AG04449 (cell line): ENCODE measurements at places on chromosomes 6 and 20.

GRCh38 chr20:51665543-51666118 is 102.6 kb downstream of the ATP9A start:
- DNase-seq: no peak

GRCh38 chr20:21096321-21097043 is 9.7 kb downstream of the LINC00237 start:
- DNase-seq: no peak

DNA sequence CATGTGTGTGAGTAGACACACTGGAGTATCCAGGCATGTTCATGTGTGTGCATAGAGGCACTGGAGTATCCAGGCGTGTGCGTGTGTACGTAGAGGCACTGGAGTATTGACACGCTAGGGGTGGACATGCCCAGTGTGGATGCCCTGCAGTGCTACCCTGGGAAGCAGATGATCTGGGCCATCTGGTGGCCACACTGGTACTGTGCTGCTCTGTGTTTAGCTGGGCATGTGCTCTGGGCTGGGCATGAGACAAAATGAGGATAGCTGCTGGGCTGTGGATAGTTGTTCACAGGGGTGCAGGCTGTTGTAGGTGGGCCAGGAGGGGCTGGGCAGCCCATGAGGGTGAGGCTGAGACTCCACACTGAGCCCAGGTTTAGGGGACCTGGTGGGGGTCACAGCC is 24.0 kb upstream of the NPBWR2 start:
- no peak for DNase-seq

DNA sequence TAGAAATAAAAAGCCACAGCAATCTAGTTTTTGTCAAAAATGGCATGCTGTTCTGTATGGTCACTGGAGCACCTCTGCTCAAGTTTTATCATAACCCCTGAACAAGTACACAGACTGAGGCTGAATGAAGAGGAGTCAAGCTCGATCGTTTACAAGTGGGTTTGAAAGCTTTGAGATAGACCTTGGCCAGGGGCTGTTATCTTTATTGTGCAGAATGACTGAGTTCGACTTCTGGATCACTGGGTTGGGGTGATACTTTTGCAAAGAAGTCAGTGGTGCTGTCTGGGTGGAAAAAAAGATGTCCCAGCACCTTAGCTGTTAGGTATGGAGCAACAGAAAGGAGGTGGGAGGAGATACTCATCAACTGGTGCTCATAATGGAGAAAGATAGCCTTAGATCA is 446.0 kb downstream of the HACE1 start:
- DNase-seq: no peak

DNA sequence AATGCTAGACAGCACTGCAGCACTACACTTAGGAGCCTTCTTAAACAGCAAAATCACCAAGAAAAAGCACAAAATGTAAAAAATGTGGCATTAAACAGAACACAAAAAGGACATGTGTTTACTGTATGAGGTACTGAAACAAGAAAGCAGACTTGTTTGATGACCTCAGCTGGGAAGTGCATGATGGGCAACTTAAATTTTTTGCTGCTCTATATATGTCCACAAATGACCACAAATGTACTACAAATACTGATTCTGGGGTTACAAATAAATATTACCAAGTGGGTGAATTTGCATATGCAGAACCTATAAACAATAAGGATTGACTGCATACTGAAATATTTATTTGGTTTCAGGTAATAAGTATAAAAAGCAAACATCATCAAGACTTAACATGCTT is 13.1 kb downstream of the RAB23 start:
- DNase-seq: no peak

GRCh38 chr6:26033941-26034354 is 53.3 kb upstream of the HFE start:
- no peak for DNase-seq

GRCh38 chr6:32983964-32984621 is 15.7 kb downstream of the BRD2 start:
- no peak for DNase-seq

GRCh38 chr6:167266830-167267555 is 24.1 kb upstream of the UNC93A start:
- DNase-seq: no peak

DNA sequence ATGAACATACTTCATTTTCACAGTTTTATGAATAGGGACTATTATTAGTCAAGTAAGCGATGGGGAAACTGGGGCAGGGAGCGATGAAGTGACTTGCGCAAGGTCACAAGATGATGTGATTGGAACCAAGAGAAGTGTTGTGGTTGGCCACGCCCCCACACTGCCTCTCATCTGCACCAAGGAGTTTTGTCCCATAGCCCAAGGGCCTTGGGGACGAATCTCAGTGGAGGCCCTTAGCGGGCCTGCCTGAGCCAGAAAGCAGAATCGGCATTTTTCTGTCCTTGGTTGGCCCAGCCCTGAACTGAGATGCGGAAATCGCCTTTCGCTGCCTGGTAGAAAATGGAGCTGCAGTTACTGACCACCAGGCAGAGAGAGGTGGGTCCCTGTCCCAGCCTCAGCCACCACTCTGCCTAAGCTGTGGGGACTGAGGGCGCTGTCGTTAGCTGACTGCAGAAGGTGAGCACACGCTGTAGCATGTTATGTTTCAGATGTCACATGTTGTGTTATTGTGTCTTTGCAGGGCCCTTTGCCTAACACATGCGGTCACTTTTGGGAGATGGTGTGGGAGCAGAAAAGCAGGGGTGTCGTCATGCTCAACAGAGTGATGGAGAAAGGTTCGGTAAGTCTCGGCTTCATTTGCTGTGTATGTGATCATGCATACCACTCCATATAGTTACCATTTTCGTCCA is 57.8 kb downstream of the PTPN1 start:
- DNase-seq: no peak

GRCh38 chr6:82617648-82618047 is 254.0 kb downstream of the TPBG start:
- DNase-seq: no peak

GRCh38 chr6:147910281-147910680 is 401.8 kb downstream of the SAMD5 start:
- no peak for DNase-seq

- no peak for DNase-seq
These were observed 7.1 kb upstream of the NKX2-2 start for GRCh38 chr20:21520702-21521595.

GRCh38 chr6:111982681-111983080 is 71.2 kb upstream of the CCN6 start:
- DNase-seq: no peak

DNA sequence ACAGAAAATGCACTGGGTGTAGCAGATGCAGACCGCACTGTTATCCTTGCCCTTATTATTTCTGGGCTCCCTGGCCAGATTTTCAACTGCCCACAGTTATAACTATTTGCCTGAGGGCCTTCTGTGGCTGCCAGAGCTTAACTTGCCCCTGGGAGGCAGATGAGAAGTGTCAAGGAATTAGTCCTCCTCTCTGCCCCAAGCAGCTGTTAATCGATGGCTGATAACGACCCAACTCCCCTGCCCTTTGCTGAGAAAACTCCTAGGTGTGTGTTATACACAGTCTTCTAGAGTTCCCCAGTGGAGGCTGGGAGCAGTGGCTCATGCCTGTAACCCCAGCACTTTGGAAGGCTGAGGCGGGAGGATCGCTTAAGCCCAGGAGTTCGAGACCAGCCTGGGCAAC is 44.4 kb upstream of the SHLD1 start:
- DNase-seq: no peak

DNA sequence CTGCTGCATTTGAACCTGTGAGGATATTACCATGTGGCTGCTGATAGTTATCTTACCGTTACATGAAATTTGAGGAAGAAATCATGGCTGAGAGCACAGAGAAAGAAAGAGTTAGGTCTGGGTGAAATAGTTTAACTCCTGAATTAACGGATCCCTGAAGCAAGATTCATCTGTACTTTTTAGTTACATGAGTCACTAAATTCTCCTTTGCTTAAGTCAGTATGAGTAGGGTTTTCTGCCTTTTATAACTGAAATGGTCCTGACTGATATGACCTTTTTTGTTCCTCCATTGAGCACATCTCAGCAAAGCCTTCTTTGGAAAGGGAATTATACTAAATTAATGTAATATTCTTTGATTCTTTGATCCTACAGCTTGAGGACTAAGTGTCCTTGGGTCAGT is 333.3 kb upstream of the ZFP64 start:
- no peak for DNase-seq

DNA sequence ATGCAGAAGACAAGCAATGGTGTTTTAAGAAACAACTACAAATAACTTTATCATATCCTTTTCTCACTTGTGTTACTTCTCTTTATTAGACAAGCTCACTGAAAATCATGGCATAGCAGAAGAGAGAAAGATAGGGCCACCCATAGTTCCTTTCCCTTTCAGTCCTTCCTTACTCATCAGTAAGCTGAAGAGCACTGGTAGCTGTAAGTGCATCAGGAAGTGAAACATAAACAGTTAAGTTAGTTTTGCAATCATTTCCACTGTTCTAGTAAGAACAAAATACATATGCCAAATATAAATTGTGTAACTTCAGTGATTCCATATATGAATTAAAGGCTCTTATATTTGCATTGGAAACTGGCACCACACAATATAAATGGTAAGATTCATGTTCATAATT is 220.1 kb downstream of the HACE1 start:
- DNase-seq: peak; percentile 17

- DNase-seq: no peak
These were observed 92.1 kb downstream of the POPDC3 start for GRCh38 chr6:105087571-105088211.

DNA sequence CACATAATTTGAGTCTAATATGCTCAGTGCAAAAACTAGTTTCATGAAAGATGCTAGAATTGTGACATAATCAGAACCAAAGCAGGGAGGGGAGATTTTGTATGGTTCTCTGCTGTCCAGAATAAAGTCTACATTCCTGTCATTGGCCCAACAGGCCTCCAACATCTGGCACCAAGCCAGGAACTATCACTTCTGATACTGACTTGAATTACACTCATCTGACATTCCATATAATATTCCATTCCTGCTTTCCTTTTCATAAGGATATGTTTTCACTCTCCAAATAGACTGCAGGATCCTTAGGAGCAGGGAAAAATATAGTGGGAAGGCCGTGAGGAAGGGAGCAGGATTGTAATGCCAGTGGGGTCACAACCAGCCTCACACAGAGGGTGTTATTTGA is 84.6 kb upstream of the BTN3A2 start:
- no peak for DNase-seq

DNA sequence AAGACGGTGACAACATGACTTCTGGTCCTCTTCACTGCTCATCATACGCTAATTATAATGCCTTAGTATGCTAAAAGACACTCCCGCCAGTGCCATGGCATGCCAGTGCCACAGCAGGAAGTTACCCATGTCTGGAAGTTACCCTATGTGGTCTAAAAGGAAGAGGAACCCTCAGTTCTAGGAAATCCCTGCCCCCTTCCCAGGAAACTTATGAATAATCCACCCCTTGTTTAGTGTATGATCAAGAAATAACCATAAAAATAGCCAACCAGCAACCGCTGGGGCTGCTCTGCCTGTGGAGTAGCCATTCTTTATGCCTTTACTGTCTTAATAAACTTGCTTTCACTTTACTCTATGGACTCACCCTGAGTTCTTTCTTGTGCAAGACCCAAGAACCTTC is 15.8 kb upstream of the SERPINB9 start:
- no peak for DNase-seq

GRCh38 chr6:158605266-158605878 is 39.2 kb downstream of the DYNLT1 start:
- peak; percentile 29 for DNase-seq

- DNase-seq: no peak
These were observed 132.3 kb downstream of the RALGAPA2 start for GRCh38 chr20:20580139-20580538.

DNA sequence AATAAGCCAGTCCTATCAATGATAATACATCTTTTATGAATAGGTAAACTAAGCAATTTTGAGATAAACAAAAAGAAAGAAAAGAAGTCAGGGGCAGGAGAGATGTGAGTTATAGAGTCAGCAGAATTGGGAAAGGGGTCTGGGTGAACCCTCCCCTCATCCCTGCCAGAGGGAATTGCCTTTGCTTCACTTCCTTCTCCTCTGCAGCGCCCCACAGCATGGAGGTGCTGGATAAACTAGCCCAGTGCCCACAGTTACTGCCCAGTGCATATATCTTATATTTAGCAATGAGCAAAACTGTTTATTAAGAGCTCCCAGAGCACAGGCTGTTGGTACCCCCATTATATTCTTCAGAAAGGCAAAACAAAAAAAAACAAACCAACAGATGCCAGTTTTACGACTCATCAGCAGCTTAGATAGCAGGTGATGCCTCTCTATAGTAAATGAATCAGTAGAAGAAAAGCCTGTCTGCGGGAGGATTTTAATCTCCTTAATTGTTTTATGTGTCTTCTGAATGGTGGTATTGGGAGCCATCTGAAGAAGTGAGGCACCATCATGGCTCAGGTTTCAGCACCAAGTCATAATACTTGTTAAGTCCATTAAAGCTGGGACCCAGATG is 419.2 kb downstream of the EPM2A start:
- no peak for DNase-seq

- no peak for DNase-seq
These were observed 90.8 kb downstream of the GMPR start for GRCh38 chr6:16329233-16329632.

GRCh38 chr20:63164484-63165355 is 51.2 kb downstream of the YTHDF1 start:
- DNase-seq: no peak

- no peak for DNase-seq
These were observed 75.0 kb downstream of the ISM1 start for GRCh38 chr20:13296070-13296469.

DNA sequence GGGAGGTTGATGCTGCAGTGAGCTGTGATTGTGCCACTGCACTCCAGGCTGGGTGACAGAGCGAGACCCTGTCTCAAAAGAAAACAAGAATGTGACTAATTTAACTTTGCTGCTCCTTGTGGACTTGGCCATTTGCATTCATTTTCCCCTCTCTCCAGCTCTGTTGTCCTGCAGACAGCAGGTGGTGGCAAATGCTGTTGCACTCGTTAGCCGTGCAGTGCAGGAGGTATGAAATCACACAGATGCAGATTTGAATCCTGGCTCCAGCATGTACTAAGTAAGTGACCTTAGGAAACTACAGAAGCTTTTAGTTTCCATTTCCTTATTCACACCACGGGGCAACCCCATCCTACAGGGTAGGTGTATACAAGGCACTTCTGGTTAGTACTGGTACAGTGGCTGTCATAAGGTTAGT is 9.6 kb upstream of the BEND3 start:
- no peak for DNase-seq

- DNase-seq: no peak
These were observed 2.5 kb downstream of the HINT3 start for GRCh38 chr6:125959041-125959440.

- DNase-seq: no peak
These were observed 5.5 kb upstream of the CTCFL start for GRCh38 chr20:57530327-57530981.

- DNase-seq: no peak
These were observed 471.7 kb downstream of the CBLN4 start for GRCh38 chr20:55533632-55534031.
